Activated CD8-positive, alpha-beta memory T cell treated with anti-CD3 and anti-CD28 coated beads, Interleukin-2, amount 10 ng/mL, durations not matched to agents 7 days and 5 days (primary cell): ENCODE measurements at places on chromosomes 3 and 15. TPM values are rescaled to one million over a fixed set of nuclear protein-coding genes. Genes with fewer than 3 reads are reported as not detected.

Gene SLC22A14
- total RNA-seq = not detected

Gene EEF1AKMT4
- 6.7 TPM for total RNA-seq

Gene PLA2G4F
- total RNA-seq = not detected

Gene PCSK6
- 0.44 TPM for total RNA-seq

Gene ZBTB11
- 31.3 TPM for total RNA-seq

Gene NDN
- 1.3 TPM for total RNA-seq
